ENCODE measurements at places on chromosomes 3 and 15.

DNA sequence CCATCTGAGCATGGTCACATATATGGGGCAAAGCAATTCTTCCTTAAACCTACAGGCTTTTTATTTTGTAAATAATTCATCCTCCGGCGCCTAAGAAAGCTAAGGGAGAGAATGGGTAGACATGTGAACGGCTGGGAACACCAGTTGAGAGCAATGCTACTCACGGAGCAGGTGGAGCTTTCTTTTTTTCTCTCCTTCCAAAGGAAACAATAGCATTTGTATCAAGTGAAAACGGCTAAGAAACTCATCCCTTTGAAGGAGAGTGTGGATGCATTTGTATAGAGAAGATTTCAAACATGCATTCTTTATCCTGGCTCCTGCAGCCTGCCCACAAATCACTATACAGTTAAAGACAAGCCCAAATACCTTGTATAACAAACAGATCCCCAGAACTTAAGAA, 637.8 kb downstream of the MAGI1 start:
- no peak for DNase-seq

DNA sequence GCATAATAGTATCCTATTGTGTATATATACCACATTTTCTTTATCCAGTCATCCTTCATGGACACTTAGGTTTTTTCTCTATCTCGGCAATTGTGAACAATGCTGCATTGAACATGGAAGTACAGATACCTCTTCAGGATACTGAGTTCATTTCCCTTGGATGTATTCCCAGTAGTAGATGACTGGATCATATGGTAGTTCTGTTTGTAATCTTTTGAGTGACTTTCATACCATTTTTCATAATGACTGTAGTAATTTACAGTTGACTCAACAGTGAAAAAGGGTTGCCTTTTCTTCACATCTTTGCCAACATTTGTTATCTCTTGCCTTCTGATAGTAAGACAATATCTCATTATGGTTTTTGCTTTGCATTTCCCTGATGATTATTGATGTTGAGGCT, 21.8 kb downstream of the MYH15 start:
- DNase-seq, result no peak

GRCh38 chr15:58518626-58519025, 86.8 kb downstream of the LIPC start:
- no peak for DNase-seq

DNA sequence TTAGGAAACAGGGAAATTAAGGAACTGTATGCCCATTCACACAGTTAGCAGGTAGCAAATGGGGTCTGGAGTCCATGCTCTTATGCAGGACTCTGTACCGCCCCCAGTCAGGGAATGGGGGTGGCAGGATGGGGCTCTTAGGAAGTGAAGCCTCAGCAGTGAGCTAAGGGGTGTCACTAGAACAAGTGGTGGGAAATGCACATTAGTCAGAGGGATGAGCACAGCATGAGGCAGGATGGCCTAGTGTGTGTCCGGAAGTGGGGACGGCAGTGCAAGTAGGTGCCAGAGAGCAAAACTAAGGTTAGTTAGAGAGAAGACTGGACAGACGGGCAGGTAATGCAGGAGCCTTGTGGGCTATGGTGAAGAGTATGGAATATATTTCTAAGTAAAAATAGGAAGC, 60.7 kb downstream of the ST3GAL6 start:
- no peak for DNase-seq

DNA sequence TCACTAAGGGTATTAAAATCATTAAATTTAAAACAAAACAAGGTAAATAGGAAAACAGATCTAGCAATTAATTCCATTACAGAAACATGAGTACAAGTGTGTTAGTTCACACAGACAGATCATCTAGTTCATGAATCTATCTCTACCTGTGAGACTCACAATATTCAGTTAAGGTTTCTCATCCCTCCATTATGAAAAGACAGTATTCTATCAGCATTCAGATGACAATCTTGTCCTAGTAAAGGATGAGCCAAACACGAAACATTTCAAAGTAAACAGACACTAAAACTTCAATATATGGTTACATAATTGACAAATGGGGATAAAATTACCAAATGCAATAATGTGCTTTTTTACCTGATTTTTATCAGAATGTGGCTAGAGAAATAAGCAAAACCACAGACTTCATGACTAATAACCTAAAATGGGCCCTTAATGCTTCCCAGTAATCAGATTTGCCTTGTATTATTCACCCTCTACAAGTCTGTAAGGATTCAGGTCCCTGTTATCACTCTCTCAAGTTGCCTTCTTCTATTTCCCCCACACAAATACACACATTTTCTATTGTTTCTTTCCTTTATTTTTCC, 126.8 kb downstream of the DLG1 start:
- DNase-seq, result no peak

GRCh38 chr3:154214306-154214705, 93.1 kb downstream of the ARHGEF26 start:
- no peak for DNase-seq

GRCh38 chr3:195708626-195709481, 11.9 kb upstream of the MUC20 start:
- no peak for DNase-seq

DNA sequence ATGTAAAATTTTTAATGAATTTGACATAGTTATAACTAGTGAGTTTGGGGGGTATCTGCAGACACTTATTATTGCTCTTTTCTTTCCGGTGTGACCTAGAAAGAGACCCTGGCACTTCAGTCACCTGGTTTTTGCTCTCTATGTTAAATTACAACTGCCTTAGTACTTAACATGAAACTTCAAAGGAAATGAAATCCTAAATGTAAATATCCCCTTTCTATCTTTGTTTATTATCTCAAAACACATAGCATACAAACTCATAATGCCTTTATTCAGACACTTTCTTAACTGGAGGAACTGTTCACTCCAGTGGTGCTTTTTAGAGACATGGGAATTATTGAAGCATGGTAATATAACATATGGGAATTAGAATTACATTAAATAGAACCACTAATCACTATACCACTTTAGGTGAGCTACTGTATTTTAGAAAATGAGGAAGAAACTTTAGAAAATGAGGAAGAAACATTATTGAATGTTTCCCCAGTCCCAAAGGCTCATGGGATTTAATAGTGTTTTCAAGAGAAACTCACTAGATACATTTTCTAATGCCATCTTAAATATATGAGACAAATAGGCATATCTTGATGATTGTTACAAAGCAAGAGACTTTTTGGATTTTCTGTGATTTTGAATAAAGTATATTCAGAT, 119.5 kb upstream of the MLF1 start:
- no peak for DNase-seq

- DNase-seq, result no peak
Observed at GRCh38 chr3:88640581-88640980, 466.8 kb upstream of the EPHA3 start.

GRCh38 chr15:96351761-96352603, 21.5 kb downstream of the NR2F2 start:
- no peak for DNase-seq

DNA sequence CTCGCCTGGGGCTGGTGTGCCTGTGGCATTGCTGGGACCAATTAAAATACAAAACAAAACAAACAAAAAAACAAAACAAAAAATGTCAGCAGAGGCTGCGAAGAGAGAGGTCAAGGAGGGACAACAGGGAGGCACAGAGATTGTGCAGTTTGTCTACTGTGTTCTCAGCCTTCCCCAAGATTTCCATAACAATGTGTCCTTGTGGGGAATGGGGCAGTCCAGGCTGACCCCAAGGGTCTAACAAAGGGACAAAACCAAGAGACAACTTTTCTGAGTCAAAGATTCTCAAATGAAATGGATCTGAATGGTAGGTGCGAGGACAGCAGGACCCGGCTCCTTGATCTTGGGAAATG, 46.4 kb upstream of the TRPM1 start:
- no peak for DNase-seq

GRCh38 chr3:149909923-149910322, 60.8 kb downstream of the PFN2 start:
- DNase-seq, result no peak

DNA sequence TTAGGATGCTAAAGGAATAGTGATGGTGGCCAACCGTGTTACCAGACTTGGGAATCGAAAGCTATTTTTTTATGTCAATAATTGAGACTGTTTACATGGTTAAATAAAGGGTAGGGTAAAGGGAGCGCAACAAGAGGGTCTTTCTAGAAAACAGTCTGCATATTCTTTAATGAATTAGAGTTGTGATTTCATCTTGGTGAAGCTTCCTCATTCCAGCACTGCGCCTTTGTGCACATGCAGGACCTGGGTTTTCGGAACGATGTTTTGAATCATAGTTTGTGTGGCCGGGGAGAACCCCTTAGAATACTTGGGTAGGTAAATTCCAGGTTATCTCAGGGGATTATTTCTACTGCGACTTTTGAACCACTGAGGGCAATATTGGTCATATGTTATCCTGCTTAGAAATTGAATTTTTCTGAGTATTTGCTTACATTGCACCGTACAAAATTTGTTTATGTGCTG, 1.3 kb downstream of the PIK3CA start:
- peak; percentile 38 for DNase-seq

- DNase-seq, result no peak
Observed at GRCh38 chr15:78107471-78107870, 15.1 kb downstream of the SH2D7 start.

DNA sequence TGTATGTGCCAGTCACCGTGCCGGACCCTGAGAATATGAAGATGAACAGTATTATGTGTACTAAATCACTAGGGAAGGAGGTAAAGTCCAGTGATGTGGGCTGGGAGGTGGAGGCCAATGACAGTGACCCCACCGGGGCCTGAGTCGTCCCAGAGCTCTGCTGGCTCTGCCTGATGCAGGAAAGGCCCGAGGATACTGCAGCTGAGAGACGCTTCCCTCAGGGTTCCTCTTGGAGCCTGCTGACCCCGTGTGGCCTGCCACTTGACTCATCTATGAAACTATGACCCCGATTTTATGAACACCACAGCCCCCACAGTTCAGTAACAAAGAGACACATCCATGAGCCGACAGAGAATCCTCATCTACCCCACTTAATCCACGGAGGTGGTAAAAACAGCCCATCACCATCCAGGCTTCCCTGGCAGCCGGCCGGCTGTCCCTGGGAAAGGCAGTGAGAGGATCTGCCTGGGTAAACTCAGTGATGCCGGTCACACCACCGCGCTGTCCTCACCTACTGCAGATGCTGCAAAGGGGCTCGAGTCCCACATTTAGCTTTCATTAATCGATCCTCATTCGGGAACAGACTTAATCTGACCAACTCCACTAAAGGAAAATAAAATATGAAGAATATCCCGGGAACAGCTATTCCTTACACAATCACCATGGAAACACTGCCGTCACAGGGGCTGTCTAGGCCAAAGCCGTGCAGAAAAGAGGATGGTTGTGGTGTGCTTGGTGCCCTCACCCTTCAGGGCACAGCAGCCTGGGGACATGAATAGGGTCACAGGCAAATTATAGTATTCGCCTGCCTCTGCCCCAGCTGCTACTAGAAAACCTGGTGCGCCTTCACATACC, 82.9 kb downstream of the ARRDC4 start:
- DNase-seq, result no peak

DNA sequence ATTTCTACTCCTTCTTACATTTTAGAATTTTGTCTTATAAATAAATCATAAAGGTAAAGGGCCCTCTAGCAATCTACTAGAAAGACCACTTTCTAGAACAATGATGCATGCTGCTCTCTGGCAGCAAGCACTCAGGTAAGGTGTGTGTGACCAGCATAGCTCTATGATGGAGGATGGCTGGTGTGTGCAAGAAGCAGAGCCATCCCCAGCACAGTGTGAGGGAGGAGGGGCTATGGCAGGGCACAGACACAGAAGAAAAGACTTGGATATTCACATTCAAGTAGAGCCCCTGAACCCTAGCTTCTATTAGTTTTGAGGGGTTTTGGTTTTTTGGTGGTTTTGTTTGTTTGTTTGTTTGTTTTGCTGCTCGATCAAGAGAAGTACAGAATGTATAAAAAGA, 277.1 kb upstream of the CCDC54 start:
- no peak for DNase-seq

Data from GM13976 (cell line).